Pons (tissue), 1 donor: ENCODE measurements at places on chromosomes 11 and 22.
A peak's percentile ranks its signal among the peaks of the same experiment; 100 is the strongest.

GRCh38 chr22:37164505-37164887, 14.8 kb upstream of the IL2RB start:
- no peak for DNase-seq

GRCh38 chr22:50620593-50621355, 7.2 kb downstream of the ARSA start:
- DNase-seq, result peak; percentile 78

DNA sequence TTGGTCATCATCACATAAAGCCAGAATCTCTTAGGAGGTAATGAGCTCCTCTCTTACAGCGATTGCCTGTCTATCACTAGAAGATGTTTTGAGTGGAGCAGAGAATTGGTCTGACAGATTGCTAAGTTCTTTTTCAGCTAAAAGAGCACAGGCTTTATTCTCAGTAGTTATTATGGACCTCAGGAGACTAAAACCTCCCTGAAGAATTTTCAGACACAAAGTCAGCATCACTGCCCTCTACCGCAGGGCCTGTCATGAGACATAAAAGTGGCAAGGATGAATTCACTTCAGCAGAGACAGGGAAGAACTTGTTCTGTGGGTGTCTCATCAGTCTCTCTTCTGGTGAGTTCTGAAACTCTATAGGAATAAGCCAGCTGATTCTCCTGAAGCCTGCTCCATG, at the start of gene OR51I2:
OR51I2 (plus strand) TSS at position 301 of the 400 bp plus-strand sequence. CDS start 4,166 bp downstream, outside the sequence.
- no peak for DNase-seq

- DNase-seq, result no peak
Observed at GRCh38 chr11:73198677-73199076, 19.4 kb upstream of the P2RY2 start.

- no peak for DNase-seq
Observed at GRCh38 chr11:128528294-128528693, 59.1 kb downstream of the ETS1 start.

DNA sequence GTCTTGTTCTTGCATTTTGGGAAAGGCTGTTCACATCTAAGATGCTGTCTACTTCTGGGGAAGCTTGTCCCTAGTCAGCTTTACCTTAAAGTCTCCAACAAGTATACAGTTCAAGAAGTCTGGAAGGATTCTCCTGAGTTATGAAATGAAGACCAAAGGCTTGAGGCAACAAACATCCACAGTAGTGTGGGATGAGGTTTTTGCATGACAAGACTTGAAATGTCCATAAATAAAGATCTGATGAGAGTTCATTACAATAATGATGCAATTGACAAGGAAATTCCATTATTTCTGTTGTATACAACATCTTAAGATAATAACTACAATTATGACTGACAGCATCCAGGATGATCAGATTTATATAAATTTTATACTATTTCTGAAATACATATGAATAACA, 21.3 kb upstream of the KDM4E start:
- DNase-seq, result no peak

DNA sequence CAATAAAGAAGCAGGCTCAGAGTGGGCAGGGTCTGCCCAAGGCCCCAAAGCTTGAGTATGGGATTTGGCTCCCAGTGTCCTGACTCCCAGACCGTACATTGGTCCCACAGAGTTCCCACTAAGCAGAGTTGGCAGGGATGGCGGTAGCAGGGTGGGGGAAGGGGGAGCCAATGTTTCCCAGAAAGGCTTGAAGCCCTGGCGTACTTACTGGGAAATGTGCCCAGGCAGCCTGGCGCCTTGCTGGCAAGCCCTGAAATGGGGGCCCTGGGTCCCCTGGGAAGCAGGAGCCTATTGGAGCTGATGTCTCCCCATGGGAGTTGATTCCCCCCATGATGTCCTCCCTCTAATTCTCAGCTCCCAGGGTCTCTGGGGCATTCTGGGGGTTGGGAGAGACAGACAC, 9.3 kb downstream of the ARHGEF17 start:
- DNase-seq, result peak; percentile 85

DNA sequence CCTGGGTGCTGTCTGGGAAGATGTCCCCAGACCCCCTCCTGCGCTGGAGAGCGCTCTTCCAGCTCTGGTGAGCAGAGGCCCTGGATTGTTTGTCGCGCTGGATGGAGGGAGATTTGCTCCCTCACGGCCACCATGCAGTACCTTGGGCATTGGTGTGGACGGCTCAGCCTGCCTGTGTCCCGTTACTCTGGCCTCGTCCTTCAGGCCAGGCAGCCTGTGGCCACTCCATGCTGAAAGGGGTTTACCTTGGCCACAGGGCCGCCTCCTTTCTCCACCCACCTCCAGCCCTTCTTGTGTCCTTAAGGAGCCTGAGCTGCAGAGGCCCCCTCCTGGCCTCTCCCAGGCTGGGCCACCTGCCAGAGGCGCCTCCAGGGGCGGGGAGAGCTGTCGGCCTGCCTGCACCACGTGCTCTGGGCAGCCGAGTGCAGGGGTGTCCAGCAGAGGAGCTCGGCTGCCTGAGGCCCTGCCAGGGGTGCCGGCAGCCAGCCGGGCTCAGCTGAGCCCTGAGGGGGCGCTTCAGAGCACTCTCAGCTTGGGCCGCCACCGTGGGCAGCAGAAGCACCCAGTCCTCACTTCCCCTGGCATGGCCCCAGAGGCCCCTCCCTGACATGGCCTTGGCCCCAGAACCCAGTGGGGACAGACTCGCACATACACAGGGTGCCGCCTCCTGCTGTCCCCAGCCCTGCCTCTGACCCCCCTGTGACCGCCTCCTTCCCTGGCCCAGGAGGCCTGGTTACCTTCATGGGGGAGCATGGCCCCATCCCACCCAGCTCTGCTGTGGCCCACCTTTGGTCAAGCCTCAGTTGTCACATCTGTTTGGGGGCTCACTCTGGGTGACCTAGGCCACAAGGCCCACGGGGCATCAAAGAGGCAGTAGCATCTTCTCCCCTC, 3.4 kb downstream of the CCND1 start:
- peak; percentile 47 for DNase-seq

DNA sequence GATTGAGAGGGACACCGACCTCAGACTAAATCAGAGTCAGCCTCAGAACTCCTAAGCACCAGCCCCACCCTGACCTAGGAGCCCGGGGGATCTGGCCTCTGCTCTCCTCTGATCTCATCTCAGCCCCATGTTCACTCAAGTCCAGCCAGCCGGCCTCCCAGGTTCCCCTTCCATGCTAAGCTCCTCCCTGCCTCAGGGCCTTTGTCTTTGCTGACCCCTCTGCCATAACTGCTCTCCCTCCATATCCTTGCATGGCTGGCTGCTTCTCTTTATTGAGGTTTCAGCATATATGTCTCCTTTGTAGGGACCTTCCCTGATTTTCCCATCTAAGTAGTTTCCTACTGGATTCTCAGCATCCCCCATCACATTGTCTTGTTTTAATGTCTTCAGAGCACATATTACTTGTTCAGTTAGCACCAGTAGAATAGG, 780 bp upstream of the SLC15A3 start:
- DNase-seq, result no peak

DNA sequence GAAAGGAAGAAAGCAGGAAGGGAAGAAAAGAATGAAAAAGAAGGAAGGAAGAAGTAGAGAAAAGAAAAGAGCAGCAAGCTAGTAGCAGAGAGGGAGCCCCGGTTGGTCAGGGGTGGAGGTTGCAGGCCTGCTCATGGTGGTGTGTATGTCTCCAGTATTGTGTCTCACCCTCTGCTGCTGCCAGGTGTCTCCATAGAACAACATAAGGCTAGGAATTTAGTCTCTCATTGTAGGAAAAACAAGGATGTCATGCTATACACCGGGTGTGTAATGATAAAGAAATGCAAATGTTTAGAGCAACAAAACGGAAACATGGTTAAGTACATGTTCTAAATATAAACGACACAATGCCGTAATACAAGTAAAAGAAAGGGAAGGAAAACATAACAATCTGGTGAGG, 342.5 kb downstream of the NTM start:
- DNase-seq, result no peak

GRCh38 chr11:112012874-112013273, 12.3 kb upstream of the DLAT start:
- no peak for DNase-seq

GRCh38 chr22:39279170-39279850, 34.5 kb upstream of the PDGFB start:
- no peak for DNase-seq

DNA sequence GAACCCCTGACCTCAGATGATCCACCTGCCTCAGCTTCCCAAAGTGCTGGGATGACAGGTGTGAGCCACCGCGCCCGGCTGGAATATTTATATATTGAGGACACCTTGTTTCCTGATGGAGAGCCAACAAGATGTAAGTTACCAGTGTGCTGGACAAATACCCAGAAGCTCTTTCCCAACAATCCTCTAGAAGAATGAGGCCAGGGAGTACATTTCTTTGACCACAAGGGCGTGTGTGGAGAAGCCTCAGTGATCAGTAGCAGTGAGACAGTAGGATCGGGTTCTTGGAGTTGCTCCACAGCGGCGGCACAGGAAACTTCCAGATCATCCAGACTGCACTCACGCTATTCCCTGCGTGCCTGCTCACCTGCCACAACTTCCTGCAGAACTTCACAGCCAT, 10.3 kb upstream of the POLA2 start:
- no peak for DNase-seq

GRCh38 chr11:106917973-106918372, 100.3 kb downstream of the GUCY1A2 start:
- DNase-seq, result no peak

GRCh38 chr11:126469311-126469710, 113.8 kb downstream of the ST3GAL4 start:
- DNase-seq, result no peak

DNA sequence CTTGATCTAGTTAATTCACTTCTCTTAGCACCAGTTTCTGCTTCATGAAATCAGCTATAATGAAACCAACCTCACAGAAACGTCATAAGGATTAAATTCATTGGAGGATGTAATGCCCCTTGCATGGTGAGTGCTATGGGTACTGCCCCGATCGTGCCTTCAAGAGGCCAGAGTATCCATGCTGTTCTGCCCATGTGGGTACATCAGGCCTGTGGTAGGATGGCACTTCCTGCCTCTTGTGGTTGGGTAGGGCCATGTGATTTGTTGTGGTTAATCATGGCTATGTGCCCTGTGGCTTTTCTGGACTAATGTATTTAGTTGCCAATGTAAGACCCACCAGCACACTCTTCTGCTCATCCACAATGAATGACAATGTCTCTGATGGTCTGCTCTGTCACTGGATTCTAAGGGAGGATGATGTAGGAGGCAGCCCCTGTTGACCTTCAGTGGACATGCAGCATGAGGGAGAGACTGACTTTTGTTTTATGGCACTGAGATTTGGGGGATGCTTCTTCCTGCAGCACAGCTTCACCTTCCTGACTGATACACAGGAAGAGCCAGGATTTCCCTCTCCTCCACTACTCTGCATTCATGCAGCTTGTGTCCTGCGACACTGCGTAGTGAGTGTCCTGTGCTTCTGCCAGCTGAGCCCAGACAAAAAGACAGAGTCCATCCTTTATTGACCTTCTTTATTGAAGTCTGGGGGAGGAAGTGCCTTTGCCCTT, 66.2 kb downstream of the DHCR7 start:
- no peak for DNase-seq

DNA sequence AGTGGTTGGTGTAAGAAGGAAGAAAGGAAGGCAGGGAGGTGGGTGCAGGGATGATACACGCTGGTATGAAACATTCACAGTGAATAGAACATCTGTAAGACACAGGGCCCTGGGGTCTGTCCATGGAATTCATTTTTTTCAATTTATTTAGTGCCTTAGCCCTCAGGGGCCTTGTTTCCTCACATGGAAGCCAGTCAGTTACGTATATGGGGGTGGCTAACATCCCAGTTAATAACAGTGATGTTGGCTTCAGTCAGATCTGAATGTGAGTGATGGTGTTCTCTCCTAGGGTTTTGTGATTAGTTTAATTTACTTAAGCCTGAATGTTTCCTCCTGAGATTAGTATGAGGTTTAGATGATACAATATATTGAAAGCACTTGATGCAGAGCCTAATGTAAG, 577.1 kb downstream of the NTM start:
- DNase-seq, result no peak

- DNase-seq, result no peak
Observed at GRCh38 chr11:94884376-94884775, 89.0 kb downstream of the CWC15 start.

DNA sequence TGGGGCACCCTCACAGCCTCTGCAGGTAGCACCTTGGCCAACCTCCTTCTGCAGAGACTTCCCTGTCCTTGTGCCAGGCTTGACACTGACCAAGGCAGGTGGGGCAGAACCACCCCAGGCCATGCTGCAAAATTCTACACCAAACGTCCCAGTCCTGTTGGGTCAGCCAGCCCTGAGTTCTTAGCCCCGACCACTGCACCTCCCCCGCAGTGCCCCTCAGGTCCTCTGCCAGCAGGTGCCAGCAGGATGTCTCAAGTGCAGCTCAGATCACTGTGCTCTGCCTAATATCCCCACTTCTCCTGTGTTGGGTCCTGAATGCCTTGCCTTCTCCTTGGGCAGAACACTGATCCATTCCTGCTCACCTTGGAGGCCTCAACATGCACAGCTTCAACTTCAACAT, 999.7 kb downstream of the TBC1D22A start:
- no peak for DNase-seq

- no peak for DNase-seq
Observed at GRCh38 chr11:124405581-124405980, 6.8 kb upstream of the OR8B3 start.

GRCh38 chr11:62611705-62612365, 740 bp downstream of the EML3 start:
- no peak for DNase-seq

DNA sequence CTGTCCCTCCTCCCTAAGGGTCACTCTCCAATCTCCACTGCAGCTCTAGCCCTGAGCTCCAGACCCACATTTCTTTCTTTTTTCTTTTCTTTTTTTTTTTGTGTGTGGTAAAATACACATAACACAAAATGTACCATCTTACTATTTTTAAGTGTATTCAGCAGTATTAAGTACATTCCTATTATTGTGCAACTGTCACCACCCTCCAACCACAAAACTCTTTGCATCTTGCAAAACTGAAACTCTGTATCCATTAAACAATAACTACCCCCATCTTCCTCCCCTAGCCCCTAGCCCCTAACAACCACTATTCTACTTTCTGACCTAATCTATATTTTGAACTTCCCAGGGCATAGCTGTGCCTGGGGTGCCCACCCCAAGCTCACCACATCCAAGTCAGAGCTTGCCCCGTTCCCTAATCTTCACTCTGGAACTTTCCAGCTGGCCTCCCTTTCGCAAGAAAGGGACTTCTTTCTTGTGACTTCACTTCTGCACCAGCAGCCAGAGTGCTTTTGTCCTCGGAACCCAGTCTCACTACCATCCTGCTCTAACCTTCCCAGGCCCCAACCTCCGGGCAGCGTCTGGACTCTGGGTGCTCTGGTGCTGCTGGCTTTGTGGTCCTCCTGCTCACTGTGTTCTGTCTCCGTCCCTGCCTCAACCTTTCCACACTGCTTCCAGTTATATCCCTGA, 30.7 kb downstream of the PARVG start:
- DNase-seq, result no peak

GRCh38 chr11:27370374-27370773, 7.4 kb upstream of the CCDC34 start:
- no peak for DNase-seq

- DNase-seq, result no peak
Observed at GRCh38 chr11:98365190-98365589, 655.6 kb upstream of the CNTN5 start.

GRCh38 chr11:121129362-121130340, 28.6 kb downstream of the TECTA start:
- DNase-seq, result no peak
